Progenitor cell of endocrine pancreas (in vitro differentiated cells): ENCODE measurements at places on chromosomes 2 and 18. TPM values are rescaled to one million over a fixed set of nuclear protein-coding genes. Genes with fewer than 3 reads are reported as not detected.

RIT2 gene
- total RNA-seq: not detected in 2 replicates

APOB gene
- 15.6 and 22.2 TPM in 2 replicates for total RNA-seq

GALR1 gene
- 2.9 and 4.0 TPM in 2 replicates for total RNA-seq

UGT1A4 gene
- total RNA-seq: not detected in 2 replicates

RAB6C gene
- 0.24 TPM in 1 of 2 replicates, not detected in the other for total RNA-seq

DNA sequence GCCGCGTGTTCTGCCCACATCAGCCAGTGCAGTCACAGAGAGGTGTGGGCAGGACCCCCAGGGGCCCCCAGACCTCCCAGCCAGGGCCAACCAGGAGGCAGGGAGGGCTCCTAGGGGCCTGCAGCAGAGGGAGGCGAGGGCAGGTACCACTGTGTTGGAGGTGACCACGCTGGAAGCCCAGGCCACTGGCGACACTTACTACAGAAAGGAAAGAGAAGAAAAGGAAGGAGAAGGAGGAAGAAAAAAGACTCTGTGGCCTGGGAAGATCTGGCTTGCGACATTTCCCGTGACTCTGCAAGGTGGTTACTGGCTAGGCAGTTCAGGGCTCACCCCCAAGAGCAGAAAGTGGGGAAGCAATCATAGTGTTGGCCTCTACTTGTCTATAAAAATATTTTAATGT lies 98.1 kb upstream of the BCL2L11 start:
- no peak for DNase-seq

DNA sequence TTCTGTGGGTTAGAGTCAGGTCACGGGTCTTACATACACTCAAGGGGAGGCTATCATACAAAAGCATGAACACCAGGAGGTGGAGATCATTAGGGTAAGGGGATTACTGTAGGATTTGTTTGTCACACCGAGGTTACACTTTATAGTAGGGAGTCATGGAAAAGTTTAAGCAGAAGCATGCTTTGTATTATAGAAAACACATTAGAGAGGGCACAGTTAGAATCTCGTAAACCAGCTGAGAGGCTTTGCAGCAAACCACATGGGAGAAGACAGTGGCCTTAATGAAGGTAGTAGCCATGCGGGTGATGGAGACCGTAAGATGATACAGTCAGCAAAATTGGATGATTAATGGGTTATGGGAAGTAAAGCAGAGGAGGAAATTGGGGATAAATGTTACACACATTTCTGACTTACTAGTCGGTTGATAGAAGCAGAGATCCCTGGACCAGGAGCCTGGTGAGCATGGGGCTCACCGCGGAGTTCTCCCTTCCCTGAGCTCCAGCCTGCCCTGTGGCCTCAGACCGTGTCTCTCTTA lies 75.6 kb downstream of the MAPRE2 start:
- DNase-seq: no peak

GRCh38 chr2:230974096-230974913 lies 21.6 kb upstream of the SPATA3 start:
- DNase-seq: no peak

- DNase-seq: peak; percentile 81
These were observed at the start of gene TMSB10 for GRCh38 chr2:84905181-84906107. Gene TMSB10, plus strand, starts transcription at chr2:84905656.

GRCh38 chr18:64287926-64288325 lies 139.0 kb upstream of the LINC00305 start:
- DNase-seq: no peak

GRCh38 chr2:236214376-236214995 lies 46.3 kb upstream of the GBX2 start:
- no peak for DNase-seq

DNA sequence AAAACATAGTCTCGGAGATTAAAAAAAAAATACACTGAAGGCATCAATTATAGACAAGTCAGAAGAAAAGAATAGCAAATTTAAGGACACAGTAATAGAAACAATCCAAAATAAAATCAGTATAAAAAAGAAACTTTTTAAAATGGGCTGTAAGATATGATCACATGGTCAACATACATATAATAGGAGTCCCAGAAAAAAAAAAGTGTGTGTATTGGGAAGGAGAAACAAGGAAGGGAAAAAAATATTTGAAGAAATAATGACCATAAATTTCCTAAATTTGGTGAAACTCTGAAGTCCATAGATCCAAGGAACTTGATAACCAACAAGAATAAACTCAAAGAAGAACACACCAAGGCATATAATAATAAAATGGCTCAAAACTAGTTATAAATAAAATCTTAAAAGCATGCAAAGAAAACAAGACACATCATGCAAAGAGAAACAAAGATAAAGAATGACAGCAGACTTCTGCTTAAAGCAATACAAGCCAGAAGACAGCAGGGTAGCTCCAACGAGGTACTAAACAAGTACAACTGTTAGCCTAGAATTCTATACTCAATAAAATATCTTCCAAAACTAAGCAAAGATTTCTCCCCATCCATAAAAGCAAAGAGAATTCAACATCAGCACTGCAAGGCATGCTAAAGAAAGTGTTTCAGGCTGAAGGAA lies 115.1 kb downstream of the NBAS start:
- no peak for DNase-seq

DNA sequence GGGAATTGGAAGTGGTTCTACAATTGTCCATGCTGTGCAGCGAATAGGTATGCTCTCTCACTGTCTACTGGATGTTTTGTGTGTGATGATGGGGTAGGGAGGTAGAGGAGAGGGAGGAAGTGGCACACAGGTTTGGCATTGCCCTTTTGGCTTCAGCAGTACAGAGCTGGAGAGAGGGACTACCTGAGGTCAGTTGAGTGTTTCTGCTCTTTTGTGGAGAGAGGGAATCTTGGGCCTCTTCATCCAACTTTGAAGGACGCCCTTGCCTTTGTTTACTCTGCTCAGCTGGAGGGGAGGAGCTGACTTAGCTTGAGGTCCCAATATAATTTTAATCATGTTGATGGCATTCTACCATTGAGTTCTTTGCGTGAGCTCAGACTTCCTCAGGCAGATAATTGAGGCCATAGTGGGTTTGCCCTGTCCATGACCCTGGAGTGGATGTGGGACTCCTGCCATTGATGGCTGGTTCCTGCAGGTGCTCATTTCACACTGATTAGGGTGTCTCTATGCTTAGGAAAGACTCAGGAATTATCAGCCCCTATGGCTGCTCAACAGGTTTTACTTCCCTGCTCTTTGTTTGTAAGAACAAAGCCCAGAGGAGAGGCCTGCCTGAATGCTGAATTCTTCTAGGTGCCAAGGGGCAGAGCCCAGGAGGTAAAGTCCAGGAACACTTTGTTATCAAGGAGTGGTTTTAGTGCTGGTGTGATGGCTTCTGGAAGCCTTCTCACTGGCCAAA lies 7.2 kb downstream of the RPIA start:
- no peak for DNase-seq
